GOT3 (cell line): ENCODE measurements at places on chromosomes 2 and 18.

DNA sequence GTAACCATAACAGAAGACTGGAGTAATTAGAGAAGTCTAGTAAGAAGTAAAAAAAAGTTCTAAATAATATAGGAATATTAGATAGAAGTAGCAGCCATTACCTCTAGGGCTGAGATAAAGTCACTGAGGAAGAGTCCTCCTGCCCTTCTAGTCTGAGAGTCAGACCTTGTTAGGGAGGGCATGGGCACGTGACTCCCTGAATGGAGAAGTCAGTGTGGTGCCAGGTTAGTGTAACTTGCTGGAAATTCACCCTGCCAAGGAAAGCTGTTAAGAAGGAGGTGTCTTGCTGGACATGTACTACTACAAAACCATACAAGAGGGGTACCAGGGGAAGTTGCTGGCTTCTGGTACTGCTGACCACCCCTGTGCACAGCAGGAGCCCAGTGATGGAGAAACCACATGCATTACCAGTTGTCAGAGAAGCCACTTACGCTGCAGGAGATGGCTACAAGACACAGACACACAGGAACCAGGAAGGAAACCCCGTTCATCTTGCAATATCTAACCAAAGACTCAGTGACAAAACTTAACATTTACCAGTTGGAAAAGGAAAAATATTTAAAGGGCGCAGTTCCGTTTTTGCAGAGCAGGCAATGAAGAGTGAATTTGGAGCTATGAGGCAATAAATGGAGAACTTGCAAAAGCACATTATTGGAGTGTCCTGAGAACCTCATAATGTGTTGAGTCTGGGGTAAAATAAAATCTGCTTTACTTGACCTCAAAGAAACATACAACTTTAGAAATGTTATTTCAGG lies 77.2 kb upstream of the TLK1 start:
- DNase-seq: no peak

- no peak for DNase-seq
Measured at GRCh38 chr2:116669782-116670181, 1144.7 kb upstream of the DDX18 start.

- no peak for DNase-seq
Measured at GRCh38 chr2:223050900-223051504, 988 bp upstream of the KCNE4 start.

DNA sequence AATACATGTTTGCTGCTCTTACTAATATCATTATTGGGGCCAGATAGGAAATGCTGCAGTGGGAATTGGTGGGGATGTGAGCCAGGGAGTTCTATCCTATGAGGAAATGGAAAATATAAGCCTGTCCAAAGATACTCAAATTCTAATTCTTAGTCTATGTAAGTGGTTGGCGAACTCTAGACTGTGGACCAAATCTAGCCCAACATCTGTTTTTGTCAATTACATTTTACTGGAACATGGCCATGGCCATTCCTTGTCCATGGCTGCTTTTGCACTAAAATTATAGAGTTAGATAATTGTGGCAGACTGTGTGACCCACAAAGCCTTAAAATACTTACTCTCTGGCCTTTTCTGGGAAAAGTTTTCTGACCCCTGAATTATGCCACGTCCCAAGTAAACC lies 113.3 kb downstream of the MGAT5 start:
- no peak for DNase-seq

DNA sequence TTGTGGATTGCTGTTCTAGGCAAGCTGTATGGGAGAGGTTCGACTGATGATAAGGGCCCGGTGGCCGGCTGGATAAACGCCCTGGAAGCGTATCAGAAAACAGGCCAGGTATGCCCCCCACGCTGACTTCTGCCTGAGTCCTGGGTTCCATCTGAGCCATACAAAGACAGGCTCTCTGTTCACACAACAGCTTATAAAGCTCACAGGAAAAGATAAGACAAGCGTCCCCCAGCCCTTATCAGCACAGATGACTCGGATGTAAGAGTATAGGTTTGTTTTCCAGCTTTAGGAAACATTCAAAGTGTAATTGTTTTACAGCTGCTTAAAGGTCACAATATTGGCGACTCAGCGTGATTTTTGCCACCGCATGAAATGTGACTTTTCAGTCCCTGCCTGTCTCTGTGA lies 12.7 kb downstream of the CNDP2 start:
- DNase-seq: no peak

- DNase-seq: no peak
Measured at GRCh38 chr18:9825571-9826073, 60.2 kb upstream of the TXNDC2 start.

DNA sequence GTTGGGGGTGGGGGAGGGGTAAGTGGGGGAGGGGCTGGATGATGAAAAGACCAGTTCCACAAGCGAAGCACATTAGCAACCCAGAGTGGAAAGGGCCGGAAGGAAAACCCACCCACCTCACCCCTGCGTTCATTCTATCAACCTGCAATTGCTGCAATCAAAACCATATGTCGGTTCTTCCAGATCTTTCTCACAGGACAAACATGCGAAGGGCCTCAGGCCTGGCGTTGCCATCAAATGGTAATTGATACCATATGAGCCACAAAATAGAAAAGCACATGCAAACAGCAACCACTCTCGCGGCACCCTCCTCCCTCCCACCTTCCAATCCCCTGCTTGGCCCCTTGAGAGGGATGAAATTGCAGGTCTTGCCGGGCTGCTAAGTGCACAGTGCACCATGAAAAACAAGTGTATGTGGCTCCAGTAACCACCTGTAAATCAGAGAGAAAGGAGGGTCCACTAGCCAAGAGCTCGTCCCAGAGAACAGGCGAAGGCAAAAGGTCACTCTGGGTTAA lies 287.5 kb downstream of the TCF4 start:
- no peak for DNase-seq

DNA sequence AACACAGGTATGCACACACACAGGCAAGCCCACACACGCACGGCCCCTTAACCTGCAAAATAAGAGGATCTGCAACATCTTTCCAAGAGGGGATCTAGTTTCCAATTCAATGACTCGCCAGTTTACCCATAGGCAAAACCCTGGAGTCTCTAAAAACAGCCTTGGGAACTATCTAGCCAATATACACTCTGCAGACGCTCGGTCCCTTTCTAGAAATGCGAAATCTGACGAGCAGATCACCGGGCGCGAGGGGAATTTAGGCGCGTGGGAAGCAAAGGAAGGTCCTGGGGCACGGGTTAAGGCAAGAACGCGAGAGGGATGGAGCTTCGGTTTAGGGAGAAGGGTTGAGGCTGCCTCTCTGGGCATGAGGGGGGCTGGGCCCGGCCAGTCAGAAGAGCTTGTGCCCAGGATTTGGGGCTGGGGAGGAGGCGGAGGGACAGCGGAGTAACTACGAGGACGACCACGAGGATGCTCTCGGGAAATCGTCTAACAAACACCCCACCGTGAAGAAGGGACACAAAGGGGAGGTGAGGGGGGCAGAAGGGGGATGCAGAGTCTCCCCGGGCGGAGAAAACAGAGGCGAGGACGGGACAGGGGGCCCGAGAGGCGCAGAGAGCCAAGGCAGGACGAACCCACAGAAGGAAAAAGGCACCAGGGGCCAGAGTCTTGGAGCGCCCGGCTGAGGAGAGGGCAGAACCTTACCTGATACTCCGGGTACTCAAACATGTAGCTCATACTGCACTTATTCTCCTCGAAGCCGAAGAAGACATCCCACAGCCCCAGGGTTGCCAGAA lies 542 bp downstream of the PGAP1 start:
- no peak for DNase-seq

DNA sequence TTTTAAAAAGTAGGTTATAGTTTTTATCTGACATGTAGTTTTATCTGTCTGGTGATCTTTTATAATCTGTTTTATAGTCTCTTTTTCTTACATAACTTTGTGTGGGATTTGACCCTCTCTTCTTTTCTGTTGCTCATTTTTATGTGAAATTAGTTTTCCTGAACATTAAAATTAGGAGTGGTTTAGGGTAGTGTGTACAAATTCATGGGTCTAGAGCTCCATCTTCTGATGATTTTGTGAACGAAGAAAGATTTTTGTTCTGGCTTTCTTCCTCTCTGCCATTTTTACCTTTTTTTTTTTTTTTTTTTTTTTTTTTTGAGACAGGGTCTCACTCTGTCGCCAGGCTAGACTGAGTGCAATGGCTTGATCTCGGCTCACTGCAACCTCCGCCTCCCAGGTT lies 46.6 kb downstream of the SLC30A6 start:
- DNase-seq: no peak

GRCh38 chr2:136136931-136137330 lies 19.0 kb upstream of the CXCR4 start:
- DNase-seq: no peak

- DNase-seq: no peak
Measured at GRCh38 chr18:47779381-47779780, 151.1 kb downstream of the SMAD2 start.

- no peak for DNase-seq
Measured at GRCh38 chr2:162211732-162212131, 31.5 kb downstream of the FAP start.

DNA sequence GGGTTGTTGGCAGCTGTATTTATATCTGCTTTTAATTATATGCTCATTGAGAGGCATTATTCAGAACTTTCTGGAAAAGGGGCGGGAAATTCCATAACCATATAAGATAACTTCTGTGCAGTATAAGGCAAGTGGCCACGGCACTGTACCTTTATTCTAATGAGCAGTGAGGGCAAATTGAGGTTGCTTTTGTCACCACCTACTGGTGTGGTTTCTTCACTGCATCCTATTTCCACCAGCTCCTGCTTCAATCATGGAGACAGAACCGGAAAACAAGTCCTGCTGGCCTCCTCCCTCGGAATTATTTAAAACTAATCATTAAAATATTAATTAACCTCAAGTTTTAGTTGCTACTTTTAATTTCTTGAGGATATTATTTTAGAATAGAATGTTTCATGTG lies 759.4 kb downstream of the CBLN2 start:
- DNase-seq: no peak

- DNase-seq: no peak
Measured at GRCh38 chr2:219168526-219168925, 1.3 kb downstream of the SLC23A3 start.
